ENCODE measurements at places on chromosomes 13 and 19.

GRCh38 chr19:13060233-13060963 is 42.3 kb downstream of the LYL1 start:
- DNase-seq: no peak

- no peak for DNase-seq
Observed at GRCh38 chr13:37870489-37870845, 895 bp upstream of the TRPC4 start.

GRCh38 chr13:40518481-40518882 is 148.0 kb downstream of the FOXO1 start:
- no peak for DNase-seq

- no peak for DNase-seq
Observed at GRCh38 chr13:67493835-67494234, 263.7 kb upstream of the PCDH9 start.

DNA sequence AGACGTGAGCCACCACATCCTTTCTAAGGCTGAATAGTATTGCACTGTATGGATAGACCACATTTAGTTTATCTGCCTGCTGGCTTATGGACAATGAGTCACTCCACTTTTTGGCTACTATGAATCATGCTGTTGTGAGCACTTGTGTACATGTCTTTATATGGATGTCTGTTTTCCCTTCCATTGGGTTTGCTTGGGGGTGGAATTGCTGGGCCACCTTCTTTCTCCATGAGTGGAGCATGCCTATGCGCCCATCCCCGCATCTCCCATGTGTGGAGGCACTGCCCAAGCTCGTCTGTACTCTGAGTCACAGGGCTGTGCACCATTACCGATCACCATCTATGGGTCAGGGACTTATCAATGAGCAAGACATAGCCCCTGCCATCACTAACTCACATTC is 127.2 kb upstream of the GJB6 start:
- DNase-seq: no peak

DNA sequence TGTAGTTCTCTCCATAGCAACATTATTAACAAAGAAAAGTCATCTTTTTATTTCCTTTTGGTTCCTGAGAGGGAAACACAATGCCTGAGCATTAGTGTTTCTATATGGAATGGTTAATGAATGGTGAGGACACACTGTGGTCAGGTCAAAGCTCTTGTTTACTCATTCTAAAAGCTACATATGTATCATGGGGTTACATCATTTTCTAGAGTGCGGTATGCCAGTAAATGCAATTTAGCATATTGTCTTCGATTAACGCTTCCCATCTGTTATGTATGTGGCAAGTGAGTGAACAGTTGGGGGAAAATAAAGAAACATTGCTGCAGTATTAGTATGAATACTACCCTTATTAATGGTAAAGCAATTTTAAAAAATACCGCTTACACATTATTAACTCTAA is 1152.2 kb upstream of the SPRY2 start:
- DNase-seq: no peak

- peak; percentile 28 for DNase-seq
Observed at GRCh38 chr19:45075301-45076028, 813 bp downstream of the ZNF296 start.

- no peak for DNase-seq
Observed at GRCh38 chr19:17862711-17863519, 3.2 kb downstream of the RPL18A start.

GRCh38 chr13:66565279-66565678 is 664.9 kb downstream of the PCDH9 start:
- DNase-seq: no peak

DNA sequence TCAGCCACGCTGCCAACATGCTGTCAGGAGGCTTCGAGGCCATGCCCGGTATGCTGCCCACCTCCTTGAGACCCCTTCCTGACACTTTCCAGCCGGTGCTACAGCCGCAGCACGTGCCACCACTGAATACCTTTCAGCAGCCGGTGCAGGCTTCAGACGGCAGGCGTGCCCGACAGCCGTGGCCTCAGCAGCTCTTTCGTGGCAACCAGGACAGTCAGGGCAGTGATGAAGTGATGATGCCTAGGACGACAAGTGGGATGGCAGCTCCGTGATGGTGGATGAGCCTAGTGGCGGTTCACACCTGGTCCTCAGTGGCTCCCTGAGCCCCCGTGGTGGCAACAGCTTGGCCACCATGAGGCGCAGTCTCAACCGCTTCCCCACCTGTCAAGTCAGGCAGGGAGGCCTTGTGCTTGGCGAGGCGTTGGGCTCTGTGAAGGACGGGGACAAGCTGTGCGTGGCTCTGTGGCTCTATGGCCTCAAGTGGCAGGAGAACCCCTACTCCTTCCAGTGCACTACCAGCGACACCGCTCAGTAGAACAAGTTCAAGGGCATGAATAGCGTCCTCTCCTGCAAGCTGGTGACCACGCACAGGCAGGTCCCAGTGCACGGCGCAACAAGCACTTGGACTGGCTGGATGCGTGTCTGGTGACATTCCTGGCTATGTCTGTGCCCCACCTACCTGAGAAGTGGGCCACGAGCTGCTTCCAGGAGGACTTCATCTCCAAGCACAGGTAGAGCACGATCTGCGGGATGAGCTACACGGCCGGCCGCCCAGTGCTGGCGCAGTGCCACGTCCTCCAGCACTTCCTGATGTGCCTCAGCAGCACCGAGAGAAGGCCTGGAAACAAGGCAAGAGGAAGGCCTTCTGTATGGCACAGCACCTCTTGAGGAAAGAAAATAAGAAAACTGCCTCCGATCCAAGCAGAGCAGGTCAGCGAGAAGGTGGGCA is 18.2 kb upstream of the ZNF14 start:
- DNase-seq: no peak

- DNase-seq: no peak
Observed at GRCh38 chr13:76438050-76438449, 448.2 kb downstream of the KCTD12 start.

DNA sequence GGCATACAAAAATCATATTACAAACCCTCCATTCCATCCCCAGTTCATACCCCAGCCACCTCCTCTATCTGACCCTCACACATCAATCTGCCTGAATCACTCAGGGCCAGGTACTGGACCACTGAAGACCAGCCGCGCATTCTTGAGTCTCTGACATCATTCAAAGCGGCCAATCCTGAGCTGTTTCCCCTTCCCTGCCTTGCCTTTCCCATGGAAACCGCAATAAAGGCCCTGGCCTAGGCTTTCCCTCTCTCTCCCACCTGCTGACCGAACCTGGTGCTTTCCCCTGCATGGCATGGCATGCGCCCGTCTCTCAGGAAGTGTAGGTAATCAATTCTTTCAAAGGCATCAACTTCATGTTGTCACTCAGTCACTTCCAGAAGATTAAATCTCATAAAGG is 17.7 kb upstream of the HIF3A start:
- no peak for DNase-seq

- DNase-seq: no peak
Observed at GRCh38 chr13:39597838-39598237, 5.2 kb downstream of the LHFPL6 start.

- DNase-seq: peak; percentile 16
Observed at GRCh38 chr13:51637852-51638215, 53.6 kb downstream of the WDFY2 start.

- DNase-seq: no peak
Observed at GRCh38 chr19:40444825-40445312, 734 bp upstream of the SERTAD3 start.

DNA sequence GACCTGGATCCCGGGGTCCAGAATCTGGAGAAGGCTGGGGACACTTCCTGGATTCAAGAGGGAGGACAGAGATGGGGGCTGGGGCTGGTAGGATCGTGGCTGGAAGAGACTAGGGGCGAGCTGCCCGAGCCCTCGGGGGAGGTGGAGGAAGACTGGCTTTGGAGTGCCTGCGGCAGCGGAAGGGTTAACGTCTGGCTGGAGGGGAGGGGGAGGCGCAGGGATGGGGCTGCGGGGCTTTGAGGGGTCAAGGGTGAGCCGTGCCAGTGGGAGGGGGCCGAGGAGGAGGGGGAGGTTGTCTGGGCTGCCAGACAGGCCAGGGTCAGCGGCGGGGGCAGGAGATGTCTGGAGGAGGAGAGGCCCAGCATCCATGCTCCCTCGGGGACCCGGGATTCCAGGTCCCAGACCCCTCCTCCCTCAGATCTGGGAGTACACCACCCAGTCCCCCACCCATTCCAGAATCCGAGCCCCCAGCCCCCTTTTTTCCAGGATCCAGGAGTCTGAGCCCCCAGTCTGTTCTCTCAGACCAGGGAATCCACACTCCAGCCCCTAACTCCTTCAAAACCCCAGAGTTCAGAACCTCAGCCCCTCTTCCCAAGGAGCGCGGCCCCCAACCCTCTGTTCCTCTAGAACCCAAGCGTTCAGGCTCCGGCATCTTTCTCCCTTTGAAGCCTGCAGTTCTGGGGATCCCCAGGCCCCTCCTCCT is 3.2 kb upstream of the SPACA6 start:
- DNase-seq: peak; percentile 89

DNA sequence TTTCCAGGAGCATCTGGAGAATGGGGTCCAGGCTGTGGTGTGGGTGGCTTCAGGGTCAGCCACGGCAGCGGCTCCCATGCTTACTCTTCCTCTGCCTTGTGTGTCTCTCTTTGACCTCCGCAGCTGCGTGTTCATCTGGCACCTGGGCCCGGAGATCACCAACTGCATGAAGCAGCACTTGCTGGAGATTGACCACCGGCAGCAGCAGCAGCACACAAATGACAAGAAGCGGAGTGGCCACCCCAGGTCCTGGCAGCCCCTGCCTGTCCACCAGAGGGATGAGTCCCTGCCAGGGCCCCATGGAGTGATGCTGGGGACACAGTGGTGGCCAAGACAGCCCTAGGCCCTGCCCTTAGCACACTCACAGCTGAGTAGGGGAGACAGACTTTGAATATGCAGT is 18.4 kb upstream of the OVOL3 start:
- no peak for DNase-seq

GRCh38 chr19:32566246-32566830 is 14.7 kb upstream of the PDCD5 start:
- no peak for DNase-seq

DNA sequence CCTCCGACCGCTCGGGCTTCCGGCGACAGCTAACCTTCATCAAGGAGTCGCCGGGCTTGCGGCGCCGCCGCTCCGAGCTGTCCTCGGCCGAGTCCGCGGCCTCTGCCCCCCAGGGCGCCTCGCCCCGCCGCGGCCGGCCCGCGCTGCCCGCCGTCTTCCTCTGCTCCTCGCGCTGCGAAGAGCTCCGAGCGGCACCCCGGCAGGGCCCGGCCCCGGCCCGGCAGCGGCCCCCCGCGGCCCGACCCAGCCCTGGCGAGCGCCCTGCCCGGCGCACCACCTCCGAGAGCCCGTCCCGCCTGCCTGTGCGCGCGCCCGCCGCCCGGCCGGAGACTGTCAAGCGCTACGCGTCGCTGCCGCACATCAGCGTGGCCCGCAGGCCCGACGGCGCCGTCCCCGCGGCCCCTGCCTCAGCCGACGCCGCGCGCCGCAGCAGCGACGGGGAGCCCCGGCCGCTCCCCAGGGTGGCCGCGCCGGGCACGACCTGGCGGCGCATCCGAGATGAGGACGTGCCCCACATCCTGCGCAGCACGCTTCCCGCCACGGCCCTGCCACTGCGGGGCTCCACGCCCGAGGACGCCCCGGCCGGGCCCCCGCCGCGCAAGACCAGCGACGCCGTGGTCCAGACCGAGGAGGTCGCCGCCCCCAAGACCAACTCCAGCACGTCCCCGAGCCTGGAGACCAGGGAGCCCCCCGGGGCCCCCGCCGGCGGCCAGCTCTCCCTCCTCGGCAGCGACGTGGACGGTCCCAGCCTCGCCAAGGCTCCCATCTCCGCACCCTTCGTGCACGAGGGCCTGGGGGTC is 9.6 kb downstream of the C19orf25 start:
- peak; percentile 58 for DNase-seq

DNA sequence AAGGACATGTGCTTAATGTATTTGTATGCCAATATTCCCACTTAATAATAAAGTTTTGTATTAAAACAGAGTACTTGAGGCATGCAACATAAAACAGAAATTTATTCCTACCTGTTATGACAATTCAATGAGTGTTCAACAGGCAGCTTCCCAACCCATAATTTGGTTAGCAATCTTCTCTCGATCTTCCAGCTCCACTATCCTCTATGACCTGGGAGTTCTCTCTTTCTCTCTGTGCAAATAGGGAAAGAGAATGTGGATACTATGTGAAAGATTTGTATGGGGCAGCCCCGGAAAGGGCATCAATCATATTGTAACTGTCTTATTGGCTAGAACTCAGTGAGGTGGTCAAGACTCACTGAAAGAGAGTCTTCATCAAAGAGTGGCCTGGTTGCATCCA is 644.9 kb upstream of the PCDH20 start:
- no peak for DNase-seq

- peak; percentile 93 for DNase-seq
Observed at GRCh38 chr19:35135389-35135909, 590 bp upstream of the LGI4 start.

DNA sequence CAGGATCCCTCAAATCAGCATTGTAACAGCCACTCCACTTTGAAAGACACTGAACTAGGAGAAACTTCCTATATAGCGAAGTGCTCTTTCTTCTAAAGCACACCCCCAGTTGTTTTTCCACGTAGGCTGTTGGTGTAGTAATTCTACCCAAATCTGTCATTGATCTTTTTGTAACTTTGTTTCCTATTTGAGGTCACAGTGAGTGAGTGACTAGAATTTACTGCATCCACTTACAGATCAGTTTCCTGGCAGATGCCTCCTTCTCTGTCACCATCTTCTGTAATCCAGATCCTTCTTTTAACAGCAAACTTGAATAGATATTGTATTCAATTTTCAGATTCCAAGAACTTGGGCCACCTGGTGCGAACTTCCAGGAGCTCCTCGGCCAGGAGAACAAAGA is 15.3 kb downstream of the ZAR1L start:
- DNase-seq: no peak

DNA sequence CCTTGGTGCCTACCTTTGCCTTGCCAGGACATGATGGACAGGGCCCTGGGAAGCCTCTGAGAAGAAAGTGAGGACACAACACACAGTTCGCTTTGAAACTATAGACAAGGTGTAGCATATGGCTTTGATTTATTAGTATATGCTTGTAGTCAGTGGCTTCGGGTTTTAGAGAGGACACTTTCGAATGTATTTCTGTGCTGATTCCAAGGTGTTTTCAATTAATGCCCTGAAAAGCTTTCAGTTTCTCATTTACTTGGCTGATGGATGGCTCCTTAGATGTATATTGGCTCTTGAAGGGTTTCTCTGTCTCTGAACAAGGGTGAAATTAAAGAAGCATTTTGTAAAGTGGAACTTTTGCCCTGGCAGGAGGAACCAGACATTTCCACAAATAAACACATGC is 106.9 kb downstream of the POSTN start:
- no peak for DNase-seq

GRCh38 chr19:19077103-19077502 is 13.3 kb downstream of the SLC25A42 start:
- no peak for DNase-seq

DNA sequence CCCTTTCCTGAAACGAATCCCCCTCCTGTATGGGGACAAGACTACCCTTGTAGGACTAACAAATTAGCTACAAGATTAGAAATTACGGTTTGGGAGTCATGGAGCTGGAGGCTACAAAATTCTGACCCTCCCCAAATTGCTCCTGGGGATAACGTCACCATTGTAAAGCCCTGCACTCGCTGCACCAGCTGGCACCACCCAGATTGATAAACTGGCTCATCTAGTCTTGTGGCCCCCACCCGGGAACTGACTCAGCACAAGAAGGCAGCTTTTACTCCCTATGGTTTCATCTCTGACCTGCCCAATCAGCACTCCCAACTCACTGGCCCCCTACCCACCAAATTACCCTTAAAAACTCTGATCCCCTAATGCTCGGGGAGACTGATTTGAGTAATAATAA is 150.6 kb upstream of the TSC22D1 start:
- DNase-seq: no peak

- DNase-seq: peak; percentile 69
Observed at GRCh38 chr19:42529248-42529764, 1.0 kb upstream of the CEACAM1 start.

- DNase-seq: peak; percentile 3
Observed at GRCh38 chr13:94859278-94859691, 146.9 kb upstream of the SOX21 start.

GRCh38 chr13:49421391-49421790 is 22.5 kb downstream of the CAB39L start:
- DNase-seq: no peak

Data from nephron progenitor cell (in vitro differentiated cells).